Fibroblast of skin of back (primary cell): ENCODE measurements at places on chromosomes 3 and 15.

DNA sequence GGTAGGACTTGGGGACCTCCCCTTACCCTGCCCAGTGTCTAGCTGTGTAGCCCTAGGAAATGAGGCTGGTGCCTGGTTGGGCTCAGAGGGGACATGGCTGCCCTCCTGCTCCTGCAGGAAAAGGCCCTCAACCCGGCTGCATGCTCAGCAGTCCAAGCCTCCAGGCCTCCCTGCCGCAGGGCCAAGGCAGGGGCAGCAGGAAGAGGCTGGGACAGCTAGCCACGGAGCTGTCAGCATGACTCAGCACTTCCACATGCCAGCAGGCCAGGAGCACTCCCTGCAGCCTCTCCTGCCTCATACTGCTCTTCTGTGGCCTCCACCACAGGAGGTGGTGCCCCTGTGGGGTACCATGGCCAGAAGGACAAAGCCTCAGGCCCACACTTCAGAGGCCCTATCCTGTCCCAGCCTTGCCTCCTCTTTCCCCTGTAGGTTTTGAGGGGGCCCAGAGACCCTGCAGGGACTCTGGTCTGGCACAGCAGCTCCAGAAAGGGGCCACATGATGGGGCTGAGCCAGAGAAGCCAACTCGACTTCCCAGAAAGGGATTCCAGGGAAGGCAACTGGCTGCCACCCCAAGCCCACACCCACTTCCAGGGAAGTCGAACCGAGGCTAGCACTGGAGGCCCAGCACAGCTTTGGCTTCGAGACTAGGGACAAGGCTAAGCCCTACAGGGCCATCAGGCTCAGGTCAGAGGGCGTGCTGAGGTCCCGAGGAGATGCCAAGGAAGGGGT is 19.5 kb downstream of the TKT start:
- peak; percentile 91 for DNase-seq

DNA sequence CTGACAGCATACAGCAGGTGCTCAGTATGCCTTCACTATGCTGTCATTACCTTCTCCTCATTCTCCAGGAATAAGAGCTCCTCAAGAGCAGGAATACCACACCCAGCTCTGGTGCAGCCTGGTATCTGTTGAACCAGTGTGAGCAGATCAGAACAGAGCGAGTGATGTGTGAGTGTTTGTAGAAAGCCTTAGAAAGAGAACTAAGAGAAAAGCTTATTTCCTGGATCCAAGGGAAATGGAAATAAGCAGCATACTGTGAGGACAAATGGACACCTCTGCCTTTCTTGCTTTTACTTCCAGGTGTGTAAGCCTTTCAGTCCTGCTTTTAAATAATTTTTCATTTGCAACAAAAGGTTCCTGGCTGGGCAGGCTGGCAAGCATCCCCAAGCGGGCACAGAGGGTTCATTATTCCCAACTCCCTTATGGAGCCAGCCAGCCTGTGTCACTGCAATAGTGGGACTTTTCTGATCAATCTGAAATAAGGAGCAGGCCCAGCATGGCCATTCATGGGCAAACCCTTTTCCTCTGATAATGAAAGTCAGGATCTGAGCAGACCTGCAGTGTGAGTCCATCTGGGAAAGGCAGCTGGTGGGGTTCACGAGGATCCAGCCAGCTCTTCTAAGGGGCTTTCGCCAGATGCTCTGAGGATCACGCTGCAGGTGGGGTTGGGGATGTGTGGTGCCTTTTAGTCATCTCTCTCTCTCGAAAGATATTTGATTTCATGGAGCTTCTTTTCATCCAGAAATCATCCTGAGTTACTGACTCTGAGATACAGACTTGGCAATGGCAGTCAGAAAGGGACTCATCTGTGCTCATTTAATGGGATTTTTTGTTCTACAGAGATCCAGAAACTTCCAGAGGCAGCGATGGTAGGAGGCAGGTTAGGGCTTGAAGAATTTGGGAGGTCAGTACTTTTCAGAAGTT is 594.9 kb upstream of the CFAP20DC start:
- no peak for DNase-seq

GRCh38 chr3:195548987-195549386 is 5.9 kb upstream of the PPP1R2 start:
- DNase-seq, result no peak

DNA sequence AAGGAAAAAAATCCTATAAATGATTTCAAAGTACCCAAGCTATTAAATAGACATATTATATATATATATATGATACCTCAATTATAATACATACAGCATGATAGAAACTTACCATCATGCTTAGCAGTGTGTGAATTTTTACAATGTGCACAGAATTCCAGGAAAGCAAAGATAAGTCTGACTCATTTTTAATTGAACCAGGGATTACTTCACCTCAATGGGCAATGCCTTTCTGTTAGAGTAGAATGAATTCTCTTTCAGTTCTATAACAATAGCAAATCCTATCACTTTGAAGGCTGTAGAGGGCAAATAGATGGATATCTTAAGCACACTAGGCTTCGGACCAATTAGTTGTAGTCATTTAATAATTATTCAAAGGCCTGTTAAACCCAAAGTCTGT is 54.8 kb upstream of the P3H2 start:
- peak; percentile 54 for DNase-seq

- no peak for DNase-seq
Measured at GRCh38 chr3:42694366-42694765, 8.2 kb downstream of the HHATL start.

GRCh38 chr15:81410318-81410753 is 36.3 kb upstream of the TMC3 start:
- peak; percentile 75 for DNase-seq

DNA sequence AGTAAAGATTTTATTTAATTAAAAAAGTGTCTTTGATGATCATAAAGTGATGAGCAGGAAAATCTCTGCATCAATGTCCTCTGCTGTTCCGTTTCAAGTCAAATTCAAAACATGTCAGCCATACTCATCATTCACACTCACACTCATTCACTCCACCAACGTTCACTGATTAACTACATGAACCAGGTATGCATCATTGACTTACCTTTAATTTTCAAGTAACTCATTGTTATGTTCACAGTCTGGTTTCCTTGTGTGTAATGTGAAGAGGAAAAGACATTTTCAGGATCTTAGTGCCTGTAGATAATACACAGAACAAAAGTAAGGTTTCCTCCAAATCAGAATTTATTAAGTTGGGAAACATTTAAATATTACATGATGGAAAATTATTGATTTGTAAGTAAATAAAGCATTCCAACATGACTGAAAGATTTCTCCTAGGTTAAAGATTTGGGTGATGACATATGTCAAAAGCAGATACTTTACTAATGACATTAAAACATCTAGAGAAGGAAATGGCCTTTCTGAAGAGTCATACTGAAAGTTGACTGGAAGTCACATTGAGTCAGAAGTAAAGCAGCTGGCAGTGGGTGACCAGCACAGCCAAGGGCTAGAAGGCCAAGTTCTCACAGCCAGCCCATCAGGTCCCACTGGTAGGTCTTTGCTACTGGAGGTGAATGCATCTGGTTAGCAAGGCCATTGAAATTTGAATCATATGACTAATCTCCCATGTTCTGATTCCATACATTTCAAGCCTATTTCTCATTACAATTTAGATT is 251.9 kb downstream of the CDIN1 start:
- peak; percentile 98 for DNase-seq

DNA sequence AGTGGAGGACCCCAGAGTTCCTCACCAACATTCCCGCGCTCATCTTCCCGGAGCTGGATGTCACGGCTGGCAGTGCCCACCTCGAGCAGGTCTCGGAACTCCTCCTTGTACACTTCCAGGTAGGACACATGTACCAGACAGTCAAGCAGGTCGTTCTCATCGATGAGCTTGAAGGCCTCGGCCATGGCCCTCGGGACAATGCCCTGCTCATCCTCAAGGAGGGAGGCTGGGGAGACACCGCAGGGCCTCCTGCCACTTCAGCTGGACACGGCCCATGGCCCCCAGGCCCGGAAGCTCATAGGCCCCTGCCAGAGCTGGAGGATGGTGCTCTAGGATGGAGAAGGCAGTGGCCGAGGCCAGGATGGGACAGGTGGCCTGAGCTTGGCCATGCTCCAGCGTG is 5.6 kb downstream of the KIF7 start:
- DNase-seq, result no peak

- no peak for DNase-seq
Measured at GRCh38 chr15:93308026-93308690, 219.1 kb upstream of the RGMA start.

GRCh38 chr3:25823314-25823713 is 33.4 kb downstream of the OXSM start:
- DNase-seq, result no peak

DNA sequence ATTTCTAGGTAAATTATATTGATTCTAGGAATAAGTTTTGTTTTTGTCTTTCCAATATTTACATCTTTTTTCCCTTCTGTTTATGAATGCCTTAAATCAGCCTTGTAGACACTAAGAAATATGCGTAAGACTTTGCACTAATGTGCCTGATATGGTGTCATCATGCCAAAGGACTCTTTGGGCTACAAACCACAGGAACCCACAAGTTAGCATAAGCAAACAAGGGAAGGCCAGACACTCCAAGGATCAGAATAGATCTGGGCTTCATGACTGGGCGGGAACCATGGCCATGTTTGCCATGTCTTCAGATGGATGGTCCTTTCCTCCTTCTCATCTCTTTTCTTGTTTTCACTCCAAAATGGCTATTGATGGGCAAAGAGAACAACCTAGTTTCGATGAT is 242.2 kb upstream of the CHRNA7 start:
- DNase-seq, result no peak

DNA sequence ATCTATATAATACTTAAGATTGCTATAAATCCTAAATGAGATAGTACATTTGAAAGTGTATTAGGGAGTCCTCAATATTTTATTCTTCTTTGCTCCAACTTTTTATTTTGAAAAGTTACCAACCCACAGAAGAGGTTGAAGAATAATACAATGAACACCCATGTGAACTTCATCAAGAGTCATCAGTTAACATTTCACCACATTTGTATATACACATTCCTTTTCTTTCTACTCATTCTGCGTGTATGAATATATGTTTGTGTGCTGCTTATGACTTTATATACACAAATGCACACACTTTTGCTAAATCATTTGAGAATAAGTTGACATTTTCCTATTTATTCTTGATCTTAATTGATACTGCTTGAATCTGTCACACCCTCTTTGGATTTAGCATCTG is 193.3 kb upstream of the CGNL1 start:
- peak; percentile 59 for DNase-seq

GRCh38 chr3:126051741-126052140 is 32.2 kb downstream of the SLC41A3 start:
- no peak for DNase-seq

DNA sequence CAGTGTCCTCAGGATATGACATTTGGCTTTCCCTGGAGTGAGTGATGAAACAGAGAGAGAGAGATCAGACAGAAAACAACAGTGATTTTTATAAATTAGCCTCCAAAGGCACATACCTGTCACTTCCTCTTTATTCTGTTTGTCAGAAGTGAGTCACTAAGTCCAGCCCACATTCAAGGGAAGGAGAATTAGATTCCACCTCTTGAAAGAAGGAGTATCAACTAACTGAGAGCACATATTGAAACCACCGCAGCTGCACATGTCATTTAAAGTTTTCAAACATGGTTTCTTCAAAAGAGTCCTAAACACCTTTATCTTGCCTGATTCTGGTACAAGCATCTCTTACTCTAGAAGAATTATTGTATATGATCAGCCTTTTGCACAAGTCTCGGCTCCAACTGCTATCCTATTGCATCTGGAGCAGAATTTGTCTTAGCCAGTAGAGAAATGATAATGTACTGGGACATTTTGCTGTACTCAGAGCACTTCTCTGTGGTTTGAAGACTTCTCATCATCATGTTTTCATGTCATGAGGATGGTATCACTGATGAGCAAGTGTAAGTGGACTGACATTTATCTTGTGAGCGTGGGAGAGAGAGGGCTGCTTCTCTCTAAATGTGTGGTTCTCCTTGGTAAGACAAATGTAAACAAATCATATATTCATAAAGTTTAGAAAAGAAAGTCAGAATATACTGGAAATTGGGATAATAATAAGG is 338.9 kb upstream of the CFAP20DC start:
- peak; percentile 8 for DNase-seq

GRCh38 chr3:14225421-14225820 is 46.8 kb downstream of the LSM3 start:
- no peak for DNase-seq

DNA sequence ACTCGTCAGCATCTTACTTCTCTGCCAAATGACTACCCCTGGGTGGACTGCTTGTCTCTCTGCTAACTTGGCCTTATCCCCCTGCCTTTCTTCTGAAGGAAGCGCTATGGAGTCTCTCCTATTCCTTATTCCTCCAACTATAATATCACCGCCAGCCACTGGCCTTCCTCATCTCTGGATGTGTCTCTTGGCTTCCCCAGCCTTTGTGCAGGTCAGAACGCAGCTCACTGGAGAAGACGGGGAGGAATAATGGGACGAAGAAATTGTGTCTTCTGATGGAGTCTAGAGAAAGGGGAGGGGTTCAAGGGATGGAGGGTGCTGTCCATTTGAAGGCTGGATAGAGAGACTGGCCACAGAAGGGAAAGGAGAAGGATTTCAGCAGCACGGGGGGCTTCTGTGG is 16.9 kb downstream of the ITGA11 start:
- DNase-seq, result no peak

DNA sequence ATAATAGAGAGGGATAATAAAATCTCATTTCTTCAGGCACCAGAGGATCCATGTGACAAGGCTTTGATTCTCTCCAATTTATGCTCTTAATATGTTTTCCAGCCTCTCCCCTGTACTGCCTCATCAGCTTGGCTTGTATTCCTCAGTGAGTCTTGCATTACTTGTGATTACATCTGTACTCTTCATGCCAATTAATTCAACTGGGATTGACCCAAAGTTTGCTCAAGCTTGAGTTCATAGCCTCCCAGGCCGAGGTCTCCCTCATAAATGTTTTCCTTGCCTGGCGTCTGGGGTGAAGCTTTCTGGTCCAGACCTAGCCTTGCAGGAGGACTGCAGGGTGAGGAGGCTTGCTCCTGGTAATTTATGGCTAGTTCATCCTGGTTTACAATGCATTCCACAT is 146.9 kb downstream of the CHST2 start:
- DNase-seq, result no peak

GRCh38 chr15:56837273-56837672 is 81.2 kb upstream of the TCF12 start:
- DNase-seq, result peak; percentile 81

DNA sequence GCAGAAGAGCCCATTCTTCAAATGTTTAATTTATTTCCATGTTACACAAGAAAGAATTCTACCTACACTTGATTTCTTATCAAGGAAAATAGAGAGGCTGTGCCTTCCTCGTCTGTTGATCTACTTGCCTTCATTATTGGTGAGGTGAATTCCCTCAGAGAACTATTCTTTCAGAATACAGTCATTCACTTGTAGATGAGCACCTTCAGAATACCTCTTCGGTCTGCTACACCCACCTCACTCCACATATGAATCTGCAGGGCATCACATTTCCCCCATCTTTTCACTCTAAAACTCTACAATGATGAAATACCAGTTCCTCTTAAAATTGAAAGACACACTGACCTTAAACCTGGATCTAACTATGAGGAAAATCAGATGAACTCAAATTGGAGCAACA is 43.0 kb downstream of the TAFA4 start:
- no peak for DNase-seq

DNA sequence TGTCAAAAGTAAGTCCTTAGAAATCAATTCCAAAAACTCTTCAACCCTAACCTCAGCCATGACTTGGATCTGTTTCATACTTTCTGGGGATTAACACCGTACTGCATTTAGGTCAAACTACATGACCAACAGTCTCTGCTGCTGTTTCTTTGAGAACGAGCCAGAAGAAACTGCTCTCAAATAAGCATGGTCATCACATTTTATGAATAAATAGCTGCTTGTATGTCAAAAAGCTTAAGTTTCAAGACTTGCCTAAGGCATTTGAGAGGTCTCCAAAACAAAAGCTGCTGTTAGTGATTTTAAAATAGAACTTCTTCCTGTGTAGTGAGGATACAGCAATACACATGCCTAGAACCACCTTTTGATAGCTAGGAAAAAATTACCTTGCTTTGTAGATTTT is 166.3 kb upstream of the CHRM5 start:
- no peak for DNase-seq
